ENCODE measurements at places on chromosomes 3 and 15.
A peak's percentile ranks its signal among the peaks of the same experiment; 100 is the strongest.

- no peak for DNase-seq
Observed at GRCh38 chr3:169297214-169297613, 366.3 kb downstream of the MECOM start.

DNA sequence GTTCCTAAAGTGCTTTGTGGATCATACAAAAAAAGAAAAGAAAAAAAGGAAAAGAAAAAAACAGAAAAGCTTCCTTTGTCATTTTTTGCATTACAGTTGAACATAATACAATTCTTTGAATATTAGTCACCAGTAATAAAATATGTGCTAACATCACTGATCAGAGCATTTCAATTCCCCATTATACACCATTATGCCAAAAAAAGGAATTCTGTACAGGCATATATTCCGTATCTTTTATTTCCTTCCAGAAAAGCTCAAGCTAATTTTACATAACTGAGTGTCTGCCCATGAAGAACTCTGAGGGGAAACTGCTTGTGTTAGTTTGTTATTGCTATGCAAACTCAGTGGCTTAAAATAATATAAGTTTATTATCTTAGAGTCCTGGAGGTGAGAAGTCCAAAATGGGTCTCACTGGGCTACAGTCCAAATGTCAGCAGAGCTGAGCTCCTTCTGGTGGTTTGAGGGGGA, 377.9 kb downstream of the GAP43 start:
- DNase-seq = no peak

DNA sequence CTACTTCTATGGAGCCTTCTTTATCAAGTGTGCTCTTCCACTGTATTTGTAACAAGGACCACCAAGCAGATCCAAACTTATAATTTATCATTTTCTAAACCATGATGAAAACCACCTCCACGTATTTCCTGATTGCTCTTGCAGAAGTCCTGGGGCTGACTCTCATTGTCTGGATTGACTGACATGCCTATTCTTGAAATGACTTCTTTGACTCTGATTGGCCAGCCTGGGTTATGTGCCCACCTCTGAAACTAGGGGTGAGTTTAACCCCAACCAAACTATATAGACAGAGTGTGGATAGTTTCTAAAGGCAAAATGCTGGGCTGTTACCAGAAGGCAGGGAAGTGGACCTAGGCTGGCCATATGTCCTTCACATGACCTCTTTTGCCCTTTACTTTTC, 12.7 kb downstream of the TMPRSS7 start:
- no peak for DNase-seq

DNA sequence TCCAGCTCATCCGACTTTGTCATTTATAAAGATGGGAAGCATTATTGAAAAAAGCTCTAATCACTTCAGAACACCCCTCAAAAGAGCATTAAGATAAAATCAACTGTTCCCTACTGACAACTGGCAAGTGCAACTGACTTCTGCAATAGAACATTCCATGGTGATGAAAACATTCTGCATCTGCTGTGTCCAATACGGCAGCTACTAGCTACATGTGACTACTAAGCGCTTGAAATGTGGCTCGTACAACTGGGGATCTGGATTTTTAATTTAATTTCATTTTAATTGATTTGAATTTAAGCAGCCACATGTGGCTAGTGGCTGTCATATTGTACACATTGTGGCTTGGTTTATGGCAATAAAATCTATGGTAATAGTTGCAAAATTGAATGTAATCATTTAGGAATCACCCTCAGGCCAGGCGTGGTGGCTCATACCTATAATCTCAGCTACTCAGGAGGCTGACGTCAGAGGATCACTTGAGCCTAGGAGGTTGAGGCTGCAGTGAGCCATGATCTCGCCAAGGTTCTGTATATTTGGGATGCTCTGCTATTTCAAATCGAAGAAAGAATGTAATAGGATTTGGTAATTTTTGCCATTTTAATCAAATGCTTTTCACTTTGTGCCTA, 390.3 kb downstream of the GABRB3 start:
- no peak for DNase-seq

DNA sequence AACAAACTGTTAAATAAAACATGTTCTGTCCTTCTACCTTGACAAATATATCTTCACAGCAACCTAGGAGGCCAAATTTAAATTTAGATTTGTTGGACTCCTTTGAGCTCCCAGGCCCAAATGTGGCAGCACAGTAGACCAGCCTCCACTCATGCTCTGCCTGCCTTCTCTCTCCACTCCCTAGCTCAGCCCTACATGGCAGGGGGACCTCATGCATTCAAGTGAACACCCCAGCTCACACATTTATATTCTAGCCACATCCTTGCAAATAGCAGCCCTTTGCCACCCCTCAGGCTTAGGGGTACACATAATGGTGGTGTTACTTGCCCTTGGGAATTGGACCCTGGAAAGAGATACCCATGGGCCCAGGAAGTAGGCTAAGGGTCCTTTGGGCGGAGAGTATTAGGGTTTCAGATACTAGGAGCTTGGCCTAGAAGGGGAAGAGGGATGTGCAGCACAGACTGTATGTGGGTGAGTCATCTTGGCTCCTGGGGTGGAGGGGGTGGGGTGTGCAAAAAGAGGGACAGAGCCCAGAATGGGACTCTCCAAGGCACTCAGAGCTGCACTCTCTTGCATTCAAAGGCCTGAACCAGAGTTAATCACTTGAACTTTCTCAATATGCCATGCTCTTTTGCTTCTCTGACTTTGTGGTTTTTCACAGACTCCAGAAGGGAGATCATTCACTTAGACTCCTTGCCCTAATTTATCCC, 268.4 kb upstream of the ROPN1 start:
- DNase-seq = no peak

DNA sequence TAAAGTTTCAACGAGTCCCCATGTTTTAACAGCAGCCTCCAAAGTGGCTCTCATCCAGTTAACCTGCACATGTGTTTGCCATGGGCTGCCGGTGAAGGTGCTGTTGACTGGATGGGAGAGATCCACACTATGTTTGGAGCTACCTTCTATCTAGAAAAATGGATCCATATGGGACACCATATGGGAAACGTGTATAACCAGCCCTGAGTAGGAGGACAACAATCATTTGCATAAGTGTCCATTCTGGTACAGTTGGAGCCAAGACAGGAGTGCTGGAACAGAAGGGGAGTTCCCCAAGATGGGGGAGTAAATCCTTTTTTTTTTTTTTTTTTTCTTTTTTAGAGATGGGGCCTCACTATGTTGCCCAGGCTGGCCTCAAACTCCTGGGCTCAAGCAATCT, 36.6 kb downstream of the MKRN2 start:
- no peak for DNase-seq

DNA sequence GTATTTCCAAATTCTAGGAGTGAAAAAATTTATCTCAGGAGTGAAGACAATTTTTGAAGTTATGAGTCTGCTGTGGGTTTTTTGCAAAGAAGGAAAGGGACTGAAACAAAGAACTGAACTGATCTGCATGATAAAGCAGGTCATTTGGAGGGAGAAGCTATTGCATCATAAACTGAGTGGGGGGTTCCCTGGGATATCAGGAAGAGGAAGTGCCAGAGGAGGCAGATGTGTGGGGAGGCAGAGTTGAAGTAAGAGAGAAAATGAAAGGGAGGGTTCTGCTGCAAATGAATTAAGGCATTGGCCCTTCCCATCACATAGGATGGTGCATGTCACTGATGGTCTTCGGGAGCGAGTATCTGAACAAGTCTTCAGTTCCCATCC, 379.2 kb downstream of the VPS13C start:
- no peak for DNase-seq

- no peak for DNase-seq
Observed at GRCh38 chr3:157116017-157116416, 43.9 kb downstream of the CCNL1 start.

DNA sequence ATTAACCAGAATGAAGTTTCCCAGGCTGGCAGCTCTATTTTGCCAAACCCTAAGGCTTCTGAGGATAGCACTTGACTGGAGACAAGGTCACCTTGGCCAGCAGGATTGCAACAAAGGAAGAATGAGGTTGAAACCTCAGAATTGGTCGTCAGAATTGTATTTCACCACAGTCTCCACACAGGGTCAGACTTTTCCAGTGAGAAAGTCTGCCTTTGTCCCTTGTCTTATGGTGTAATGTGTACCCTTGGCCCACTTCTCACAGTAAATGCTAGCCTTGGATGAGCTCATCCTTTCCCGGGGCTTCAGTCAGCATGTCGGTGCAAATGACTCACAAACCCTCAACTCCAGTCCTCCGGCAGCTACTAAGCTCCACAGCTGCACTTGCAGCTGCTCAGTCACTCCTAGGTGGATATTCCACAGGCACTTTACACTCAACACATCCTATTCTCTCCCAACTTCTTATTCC, 19.7 kb downstream of the SSR3 start:
- DNase-seq = no peak

GRCh38 chr15:66882251-66883020, 180.4 kb downstream of the SMAD6 start:
- DNase-seq = no peak

- no peak for DNase-seq
Observed at GRCh38 chr3:190339130-190339529, 16.9 kb upstream of the CLDN1 start.

DNA sequence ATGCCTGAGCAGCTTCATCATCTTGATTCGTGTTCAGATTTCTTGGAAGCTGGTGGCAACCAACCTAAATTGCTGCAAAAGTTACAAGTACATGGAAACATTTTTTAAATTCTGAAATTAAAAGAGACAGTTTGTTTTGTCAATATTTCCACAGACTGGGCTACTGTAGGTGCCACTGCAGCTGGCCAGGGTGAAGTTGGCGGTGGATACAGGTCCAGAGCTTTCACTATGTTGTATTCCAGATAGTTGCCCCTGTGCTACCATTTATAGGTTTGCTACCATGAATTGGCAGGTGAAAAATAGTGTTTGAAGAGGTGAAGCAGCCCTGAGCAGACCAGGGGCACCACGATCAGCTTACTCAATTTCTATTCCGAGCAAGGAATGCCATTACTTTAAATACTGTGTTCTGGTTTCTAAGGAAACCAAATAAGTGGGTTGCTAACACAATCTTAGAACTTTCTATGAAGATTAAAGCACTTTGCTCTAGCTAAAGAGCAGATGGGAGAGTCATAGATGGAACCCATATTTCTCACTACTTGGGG, 21.2 kb upstream of the SHC4 start:
- DNase-seq = no peak

DNA sequence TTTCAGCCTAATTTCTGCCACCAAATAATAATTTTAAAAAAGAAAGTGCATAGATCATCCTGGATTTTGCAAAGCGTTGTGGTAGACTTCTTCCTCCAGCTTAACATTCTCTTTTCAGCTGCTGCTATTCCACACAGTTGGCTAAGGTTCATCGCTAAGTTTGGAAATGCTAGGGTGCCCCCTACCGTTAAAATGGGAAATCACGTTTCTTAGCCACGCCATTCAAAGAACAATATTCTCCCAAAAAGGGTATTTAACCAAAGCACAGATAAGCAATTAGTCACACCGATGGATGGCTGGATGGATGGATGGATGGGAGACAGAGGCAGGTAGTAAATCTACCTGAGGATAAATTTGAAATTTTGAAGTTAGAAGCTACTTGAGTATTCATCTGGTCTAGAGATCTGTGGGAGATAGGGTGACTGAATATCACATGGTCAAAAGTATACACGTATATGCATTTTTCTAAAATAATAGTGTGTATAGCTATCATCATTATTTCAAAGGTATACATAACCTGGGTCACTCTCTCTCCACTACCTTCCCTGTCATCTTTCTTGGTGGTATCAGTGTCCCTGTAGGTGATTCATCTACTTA, 67.2 kb downstream of the EFHB start:
- DNase-seq = peak; percentile 20

- DNase-seq = peak; percentile 23
Observed at GRCh38 chr15:23565395-23566070, at the start of gene MKRN3. TSS of gene MKRN3 (plus strand) at chr15:23565674. CDS start at chr15:23565783, 109 bp downstream.

GRCh38 chr3:53804697-53805462, 41.3 kb downstream of the CHDH start:
- no peak for DNase-seq
